ENCODE measurements at places on chromosomes 16 and 17. TPM values are rescaled to one million over a fixed set of nuclear protein-coding genes. Genes with fewer than 3 reads are reported as not detected.

Gene XYLT1
- 2.2 TPM for total RNA-seq

Gene EXOC3L1
- 3.3 TPM for total RNA-seq

Gene CDH8
- total RNA-seq, result not detected

Gene SCARF1
- 95.1 TPM for total RNA-seq

Measured in thoracic aorta endothelial cell (primary cell).